NCI-H187 (cell line): ENCODE measurements at places on chromosomes 7 and 10.

DNA sequence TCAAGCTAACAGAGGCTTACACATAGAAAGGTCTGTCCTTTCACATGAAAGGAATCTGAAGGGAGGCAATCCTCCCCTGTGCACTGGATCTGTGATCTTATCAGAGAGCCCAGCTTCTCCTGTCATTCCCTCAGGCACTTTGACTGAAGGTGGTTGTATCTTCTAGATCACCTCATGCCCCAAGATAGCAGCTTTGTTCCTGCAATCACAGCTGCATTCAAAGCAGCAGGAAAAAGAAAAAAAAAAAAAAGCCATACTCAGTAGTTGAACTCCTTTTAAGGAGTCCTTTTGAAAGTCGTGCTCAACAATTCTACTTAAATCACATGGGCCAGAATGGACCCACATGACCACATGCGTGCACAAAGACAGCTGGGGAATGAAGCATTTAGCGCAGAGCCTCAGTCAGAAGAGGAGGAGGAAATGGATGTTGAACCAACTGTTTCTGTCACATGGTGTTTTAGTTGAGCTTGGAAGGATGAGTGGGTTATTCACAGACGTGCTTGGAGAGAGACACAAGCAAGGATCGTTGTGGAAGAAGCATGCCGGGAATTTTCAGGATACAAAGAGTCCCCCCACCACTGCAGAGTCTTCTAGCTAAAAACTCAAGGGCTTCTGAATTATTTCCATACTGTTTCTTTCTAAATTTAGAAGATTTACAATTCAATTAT, 13.0 kb upstream of the PFKP start:
- no peak for DNase-seq

DNA sequence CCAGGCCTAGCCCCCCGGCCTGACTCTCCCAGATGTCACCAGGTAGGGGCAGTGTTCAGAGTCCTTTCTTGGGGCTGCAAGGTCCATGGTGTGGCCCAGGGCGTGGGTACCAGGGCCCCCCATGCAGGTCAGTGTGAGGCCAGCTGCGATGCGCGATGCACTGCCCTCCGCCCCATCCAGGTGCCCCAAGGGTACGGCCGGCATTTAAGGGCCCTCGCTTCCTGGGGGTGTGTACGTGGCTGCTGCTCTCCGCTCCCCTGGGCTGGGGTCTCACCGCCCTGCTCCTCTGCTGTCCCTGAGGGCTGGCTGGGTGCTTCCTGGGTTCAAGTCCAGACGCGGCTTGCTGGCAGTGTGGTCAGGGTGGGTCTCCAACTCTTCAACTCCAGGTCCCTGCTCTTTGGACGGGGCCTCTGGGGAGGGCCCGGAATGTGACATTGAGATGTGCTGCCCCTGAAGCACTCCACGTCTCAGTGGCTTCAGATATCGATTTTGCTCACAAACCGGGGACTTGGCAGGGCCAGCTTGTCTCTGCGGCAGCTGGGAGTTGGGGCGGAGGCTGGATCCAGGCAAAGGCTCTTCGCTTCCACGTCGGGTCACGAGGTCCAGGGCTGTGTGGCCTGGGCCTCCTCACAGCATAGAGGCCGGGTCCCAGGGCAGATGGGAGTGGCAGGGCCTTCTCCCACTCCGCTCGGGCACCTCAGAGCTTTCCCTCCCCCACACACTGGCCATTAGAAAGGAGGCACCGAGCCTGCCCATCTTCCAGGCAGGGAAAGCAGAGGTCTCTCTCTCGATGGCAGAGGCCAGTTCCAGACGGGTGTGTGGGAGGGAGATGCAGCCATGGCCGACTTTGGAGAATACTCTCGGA, 93.2 kb downstream of the UNCX start:
- DNase-seq: no peak

DNA sequence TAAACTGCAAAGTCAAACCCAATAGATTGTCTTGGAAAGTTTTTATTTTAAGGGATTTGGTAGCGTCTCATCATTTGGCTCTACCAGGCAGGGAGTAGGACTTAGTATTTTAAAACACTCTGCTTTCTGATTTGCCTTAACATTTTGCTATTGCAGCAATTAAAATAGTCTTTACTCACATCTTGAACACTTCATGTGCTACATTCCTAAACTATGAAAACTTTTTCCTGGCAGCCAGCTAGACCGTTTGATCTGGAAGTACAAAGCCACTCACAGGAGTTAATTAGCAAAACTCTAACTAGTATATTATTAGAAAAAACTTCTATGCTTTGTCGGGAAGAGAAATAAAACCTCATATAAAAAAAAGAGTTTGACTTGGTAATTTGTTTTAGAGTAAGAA, 111.4 kb downstream of the TFPI2 start:
- no peak for DNase-seq

GRCh38 chr7:50660040-50660829, 95.0 kb upstream of the DDC start:
- DNase-seq: no peak

DNA sequence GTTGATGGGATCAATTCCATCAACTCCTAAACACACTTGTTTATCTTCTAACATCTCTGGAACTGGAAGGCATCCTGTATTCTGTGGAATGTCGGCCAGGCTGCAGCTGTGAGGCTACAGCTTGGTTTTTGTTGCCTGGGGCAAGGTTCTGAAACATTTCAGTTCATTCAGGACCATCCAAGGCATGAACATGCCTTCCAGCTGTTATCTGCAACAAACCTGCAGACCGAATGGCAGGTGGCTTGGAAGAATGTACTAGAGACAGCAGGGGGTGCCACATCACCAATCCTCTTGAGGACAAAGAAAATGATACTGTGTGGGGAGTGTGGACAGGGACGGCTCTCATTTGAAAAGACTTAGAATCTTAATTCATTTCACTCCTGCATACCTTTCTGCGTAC, 12.4 kb downstream of the PAPOLB start:
- peak; percentile 20 for DNase-seq

- no peak for DNase-seq
Measured at GRCh38 chr10:5490698-5491464, 8.5 kb downstream of the CALML5 start.

DNA sequence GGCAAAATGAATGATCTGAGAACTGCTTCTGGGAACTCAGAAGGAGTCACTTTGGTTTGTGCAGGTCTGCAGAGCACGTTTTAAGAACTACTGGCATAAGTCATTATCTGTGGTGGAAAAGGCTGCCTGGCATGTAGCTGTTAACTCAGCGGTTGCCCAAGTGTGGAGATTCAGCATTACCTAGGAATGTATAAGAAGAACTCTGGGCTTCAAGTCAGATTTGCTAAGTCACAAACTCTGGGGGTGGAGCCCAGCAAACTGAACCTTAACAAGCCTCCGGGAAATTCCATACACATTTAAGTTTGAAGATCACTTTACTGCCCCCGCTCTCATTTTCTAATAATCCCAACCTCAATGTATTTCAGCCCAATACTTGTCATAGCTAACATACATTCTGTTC, 31.1 kb downstream of the PLXDC2 start:
- no peak for DNase-seq

DNA sequence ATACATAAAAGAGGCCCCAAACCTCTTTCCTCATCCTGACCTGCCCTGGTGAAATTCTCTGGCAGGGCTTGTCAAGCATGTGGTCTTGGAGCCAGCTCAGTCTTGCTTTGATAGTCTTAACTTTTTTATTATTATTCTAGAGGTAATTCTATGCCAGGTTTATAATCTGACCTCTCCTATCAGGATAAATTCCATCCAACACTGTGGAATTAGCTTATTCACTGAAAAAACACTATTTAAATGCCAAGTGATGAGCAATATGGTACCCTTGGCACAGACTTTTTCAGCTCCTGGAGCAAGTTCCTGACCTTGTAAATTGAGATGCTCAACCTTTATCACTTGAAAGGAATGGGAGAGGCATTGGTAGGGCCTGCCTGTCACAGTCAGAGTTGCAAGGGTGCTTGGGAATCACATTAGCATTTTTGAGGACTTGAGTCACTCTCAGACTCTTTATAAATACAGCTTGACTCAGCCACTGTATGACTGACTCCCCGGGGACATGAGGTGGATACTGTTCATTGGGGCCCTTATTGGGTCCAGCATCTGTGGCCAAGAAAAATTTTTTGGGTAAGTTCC, at the start of gene CPA4:
Gene CPA4, plus strand, starts transcription at position 480 of the 576 bp plus-strand sequence. Its CDS starts 20 bp downstream, at position 500.
- peak; percentile 69 for DNase-seq

GRCh38 chr10:103928784-103929183, 10.8 kb upstream of the STN1 start:
- no peak for DNase-seq

- no peak for DNase-seq
Measured at GRCh38 chr7:25597946-25598345, 369.7 kb upstream of the NPVF start.

DNA sequence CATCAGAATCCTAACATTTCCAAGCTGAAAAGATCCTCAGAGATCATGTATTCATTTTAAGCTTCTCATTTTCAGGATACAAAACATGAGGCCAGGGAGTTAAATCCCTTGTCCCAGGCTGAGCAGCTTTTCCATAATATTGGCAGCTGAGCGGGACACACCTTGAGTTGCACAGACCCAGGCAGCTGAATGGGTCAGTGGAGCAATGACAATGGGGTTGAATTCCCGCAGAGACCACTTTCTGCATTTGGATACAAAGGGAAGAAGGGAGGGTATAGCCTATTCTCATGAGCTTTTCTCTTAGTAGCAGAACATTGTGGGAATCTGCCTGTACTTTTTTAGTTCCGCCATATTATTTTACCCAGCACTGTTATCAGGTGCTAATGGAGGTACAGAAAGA, 49.5 kb downstream of the PRR15 start:
- DNase-seq: no peak

GRCh38 chr7:114784746-114785145, 137.1 kb upstream of the MDFIC start:
- DNase-seq: no peak

DNA sequence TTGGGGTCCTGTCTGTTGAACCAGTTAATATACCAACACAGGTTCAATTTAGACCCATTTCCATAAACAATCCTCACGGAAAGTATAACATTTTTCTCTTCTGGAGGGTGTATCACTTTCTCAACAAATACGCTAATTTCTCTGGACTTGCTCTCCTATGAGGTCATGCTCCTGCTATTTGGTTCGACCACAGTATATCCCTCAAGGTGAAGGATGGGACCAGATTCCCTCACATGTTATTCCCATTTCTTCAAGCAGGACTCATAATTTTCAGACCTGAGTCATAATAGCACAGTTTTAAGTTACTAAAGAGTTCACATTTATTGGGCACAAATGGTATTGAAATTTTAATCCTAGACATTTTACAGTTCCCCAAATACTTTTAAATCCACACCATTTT, 57.2 kb downstream of the ADAM12 start:
- DNase-seq: no peak

GRCh38 chr7:105399043-105399725, 10.5 kb upstream of the SRPK2 start:
- DNase-seq: no peak

- DNase-seq: no peak
Measured at GRCh38 chr7:90238022-90238421, 7.0 kb upstream of the CFAP69 start.

GRCh38 chr7:73844848-73845460, 2.6 kb upstream of the METTL27 start:
- DNase-seq: no peak

GRCh38 chr10:84587789-84588188, 259.4 kb downstream of the CCSER2 start:
- DNase-seq: no peak

GRCh38 chr10:21347043-21347784, 178.3 kb downstream of the SKIDA1 start:
- DNase-seq: no peak

GRCh38 chr10:43859016-43859525, 210.4 kb upstream of the ZNF32 start:
- no peak for DNase-seq

- no peak for DNase-seq
Measured at GRCh38 chr10:131553121-131553520, 241.6 kb upstream of the TCERG1L start.

GRCh38 chr7:141512597-141512996, 38.6 kb upstream of the AGK start:
- no peak for DNase-seq

- no peak for DNase-seq
Measured at GRCh38 chr7:74069790-74070618, 13.6 kb upstream of the LIMK1 start.

GRCh38 chr10:71193516-71193915, 18.9 kb upstream of the UNC5B start:
- no peak for DNase-seq

DNA sequence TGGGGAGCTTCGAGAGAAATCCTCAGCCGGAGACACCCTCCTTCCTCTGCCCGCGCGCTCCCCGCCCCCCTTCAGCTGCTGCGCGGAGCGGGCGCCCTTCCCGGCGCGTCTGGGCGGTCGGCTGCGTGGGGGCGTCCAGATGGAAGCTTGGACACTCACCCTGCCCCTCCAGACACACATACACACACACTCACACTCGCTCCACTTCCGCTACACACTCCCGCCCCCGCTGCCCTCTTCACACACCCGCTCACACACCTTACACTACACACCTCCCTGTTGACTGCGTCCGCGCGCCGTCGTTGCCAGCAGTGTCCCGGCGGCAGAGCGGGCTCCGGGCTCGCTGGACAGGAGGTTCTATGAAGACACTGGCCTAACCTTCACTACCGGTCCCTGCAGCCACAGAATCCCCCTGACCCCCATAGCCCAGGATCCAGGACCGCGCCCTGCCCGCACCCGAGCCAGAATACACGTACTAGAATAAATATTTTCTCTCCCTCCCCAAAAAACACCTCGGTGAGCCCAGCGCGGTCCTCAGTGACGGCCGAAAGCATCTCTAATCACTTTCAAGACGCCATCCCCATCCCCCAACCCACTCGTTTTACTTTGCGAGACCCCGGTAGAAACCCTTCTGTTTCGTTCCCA, 1.1 kb upstream of the EGR2 start:
- DNase-seq: no peak

GRCh38 chr10:13439313-13440184, 89.3 kb downstream of the BEND7 start:
- DNase-seq: no peak

DNA sequence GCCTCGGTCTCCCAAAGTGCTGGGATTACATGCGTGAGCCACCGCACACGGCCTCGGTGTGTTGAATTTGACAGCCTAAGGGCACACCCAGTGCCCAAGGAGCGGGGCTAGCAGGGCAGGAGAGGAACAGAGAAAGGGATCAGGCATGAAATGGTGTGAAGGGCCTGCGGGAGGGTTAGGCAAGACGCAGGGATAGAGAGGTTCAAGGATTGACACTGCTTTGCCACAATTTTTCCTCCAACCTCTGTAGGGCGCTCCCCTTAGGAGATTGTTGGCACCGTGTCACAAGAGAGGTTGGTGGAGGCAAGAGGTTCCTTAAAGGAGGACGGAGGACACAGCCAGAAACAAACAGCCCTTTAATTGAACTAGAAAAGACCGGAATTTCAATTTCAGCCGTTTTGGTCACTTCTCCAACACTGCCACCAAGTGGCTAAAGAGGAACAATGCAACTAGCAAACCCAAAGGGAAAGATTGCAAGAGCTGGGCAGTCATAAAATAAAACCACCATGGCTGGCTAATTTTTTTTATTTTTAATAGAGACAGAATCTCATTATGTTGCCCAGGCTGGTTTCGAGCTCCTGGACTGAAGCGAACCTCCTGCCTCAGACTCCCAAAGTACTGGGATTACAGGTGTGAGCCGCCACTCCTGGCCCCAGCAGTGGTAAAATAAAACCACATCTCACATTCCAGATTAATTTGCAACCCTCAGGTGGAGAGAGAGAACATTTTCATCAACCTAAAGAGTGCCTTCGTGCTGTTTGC, 6.9 kb upstream of the CREB3L2 start:
- DNase-seq: peak; percentile 14
